ENCODE measurements at places on chromosomes 1 and 21.

DNA sequence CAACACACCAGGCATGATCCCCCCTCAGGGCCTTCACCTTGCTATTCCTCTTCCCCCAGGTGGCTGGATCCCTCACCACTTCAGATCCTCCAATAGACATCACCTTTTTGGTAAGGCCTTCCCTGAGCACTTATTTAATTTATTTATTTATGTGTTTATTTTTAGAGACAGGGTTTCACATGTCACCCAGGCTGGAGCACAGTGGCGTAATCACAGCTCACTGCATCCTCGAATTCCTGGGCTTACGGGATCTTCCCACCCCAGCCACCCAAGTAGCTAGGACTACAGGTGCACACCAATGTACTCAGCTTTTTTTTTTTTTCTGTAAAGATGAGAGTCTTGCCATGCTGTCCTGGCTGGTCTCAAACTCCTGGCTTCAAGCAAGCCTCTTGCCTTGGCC, 17.2 kb downstream of the KCNN3 start:
- no peak for DNase-seq

DNA sequence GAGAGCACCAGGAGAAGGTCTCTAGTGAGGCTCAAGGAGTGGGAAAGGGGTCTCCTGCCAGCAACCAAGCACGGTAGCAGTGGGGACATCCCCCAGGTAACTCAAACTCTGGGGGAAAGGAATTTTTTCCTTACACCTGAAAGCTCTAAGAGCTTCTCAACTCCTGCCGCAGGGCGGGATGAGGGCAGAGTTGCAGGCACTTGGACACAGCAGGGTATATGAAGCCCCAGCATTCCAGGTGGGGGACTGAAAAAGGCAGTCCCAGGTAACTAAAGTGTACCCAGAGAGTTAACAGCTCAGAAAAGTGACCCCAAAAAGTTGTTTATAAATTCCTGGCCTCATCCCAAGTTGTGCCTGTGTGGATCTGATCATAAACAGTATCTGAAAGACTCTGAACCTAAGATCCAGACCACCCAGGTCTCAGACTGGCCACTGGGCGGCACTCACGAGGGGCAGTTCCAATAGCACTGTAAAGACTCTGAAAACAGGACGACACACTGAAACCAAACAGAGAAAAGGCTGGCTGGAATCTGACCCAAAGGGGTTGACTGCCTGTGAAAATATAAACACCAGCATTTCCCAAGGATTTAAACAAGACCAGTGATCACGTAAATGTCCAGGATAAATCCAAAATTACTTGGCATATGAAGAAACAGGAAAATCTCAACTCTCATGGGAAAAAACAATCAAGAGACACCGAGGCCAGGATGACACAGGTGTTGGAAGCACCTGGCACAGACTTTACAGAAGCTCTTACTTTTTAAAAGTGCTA, 47.5 kb downstream of the HSF2BP start:
- DNase-seq: no peak

DNA sequence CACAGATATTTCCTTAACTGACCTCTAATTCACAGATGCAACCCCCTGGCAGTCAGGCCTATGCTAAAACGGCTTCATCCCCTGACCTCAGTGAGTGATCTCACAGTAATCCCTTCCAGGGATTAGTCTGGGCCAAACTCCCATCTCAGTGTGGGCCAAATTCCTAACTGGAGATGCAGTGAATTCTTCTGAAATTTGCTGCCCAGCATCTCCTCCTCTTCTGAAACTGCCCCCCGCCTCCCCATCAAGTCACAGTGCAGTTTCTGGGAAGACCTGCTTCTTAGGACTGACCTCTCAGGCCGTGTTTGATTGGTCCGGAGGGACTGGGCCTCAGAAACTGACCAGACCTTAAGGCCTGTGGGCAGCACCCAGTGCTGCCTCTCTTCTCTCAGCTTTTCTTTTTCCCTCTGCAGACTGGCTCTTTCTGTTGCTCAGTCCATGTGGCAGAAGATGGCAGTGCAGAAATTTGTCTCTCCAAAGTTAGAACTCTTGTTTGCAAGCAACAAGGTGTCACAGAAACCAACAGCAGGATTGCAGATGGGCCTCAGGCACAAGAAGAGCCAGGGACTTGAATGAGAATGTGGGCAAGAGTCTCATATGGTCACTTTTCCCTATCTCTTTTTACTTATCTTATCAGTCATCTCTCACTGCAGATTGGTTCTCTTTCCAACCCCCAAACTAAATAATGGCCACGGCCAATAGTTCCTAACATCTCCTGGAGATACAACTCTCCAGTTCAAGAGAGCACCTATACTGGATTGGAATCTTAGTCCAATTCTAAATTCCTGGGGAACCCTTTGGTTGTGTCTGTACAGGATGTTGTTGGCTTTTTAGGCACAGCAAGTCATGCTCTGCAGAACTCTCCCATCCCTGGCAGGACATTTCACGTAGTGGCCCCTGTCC, 95.5 kb upstream of the RALGPS2 start:
- DNase-seq: no peak

DNA sequence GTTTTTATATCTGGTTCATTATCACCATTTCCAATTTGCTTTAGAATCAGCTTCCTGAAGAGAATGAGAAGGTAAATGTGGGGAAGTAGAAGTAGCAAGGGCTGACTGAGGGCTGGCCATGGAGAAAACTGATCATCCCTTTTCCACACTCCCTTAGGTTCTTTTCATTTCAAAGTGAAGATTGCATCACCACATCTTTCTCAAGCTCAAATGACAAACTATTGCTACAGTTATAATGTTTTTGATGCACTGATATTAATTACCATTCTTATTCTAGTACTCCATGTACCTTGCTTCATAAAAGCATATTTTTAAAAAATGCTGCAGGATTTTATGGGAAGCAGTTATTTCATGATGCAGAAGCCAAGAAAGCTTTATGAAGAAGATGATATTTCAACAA, 7.9 kb upstream of the AK5 start:
- no peak for DNase-seq

DNA sequence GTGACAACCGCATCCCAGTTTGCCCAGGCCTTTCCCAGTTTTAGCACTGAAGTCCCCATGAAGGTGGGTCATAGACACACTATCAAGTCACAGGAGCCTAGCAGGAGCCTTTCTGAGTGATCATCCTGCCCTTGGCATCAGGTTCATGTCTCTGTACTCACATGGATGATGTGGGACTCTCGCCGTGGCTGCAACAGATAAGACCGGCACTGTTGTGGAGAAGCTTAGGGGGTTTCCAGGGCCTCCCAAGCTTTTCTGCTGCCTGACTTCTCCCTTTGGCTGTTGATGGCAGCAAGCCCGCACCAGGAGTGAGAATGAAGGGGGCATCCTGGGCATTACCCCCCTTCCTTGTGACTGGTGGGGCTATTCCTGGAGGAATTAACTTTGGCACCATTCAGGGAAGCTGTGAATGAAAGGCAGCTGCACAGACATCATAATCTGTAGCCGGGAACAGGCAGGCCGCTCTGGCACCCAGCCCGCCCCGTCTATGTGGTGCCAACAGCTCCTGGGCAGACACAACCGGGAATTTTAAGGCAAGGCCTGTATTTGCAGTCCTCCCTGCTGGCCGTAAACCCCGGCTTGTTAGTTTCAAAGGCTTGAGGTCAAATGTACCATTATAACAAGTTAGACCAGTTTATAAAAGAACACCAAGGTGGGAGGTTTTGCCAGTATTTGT, 148.6 kb downstream of the HUNK start:
- no peak for DNase-seq

DNA sequence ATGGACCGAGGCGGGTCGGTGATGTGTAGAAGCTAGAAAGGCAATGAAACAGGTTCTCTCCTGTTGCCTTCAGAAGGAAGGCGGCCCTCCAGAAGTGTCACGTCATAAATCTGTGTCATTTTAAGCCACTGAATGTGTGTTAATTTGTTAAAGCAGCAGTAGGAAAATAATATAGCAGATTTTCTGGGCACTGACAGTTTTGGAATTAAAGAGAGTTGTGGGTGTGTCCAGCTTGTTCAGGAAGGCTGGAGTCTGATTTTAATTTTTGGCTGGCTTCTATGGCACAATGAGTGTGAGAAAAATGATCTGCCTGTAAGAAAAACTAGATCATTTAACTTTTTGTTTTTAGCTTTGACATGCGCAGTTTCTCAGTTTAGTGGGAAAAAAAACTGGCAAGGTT, 177.3 kb downstream of the EDEM3 start:
- DNase-seq: no peak

All from activated CD8-positive, alpha-beta memory T cell treated with anti-CD3 and anti-CD28 coated beads, Interleukin-2, amount 50 U/mL, for 48 hours (primary cell).